ENCODE measurements at places on chromosomes 3 and 15.

DNA sequence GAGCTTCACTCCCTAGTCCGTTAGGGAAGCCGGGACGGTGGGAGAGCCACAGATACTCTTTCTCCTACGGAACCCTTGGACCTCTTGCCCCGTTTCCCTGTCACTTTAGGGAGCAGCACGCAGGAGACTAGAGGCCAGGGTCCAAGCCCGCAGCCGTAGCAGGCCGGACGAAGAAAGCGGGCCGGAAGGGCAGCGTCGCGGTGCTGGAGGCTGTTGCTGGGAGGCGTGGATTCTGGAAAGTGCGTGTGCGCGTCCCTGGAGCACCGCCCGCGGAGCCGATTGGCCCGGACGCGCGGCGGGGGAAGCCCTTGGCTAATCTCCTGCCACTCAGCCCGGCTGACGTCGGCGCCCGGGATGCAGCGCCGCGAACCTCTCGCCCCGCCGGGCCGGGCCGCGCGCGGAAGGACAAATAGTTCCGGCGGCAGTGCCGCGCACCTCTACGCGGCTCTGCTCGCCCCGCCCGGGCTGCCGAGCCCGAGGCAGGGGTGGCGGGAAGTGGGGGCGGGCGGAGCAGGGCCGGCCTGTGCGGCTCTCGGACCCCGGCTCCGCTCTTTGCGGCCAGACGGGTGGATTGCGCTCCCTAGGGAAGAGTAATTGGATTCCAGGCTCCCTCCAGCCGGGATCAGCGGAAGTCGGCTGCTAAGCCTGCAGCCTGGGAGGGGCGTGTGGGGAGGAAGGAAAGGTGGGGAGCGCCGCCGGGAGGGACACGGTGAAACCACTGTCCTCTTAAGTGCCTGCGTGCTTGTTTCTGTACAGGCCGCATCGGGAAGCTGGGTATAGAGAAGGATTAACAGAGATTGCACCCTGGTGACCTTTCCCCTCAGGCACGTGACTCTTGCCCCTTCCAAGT is 31.3 kb upstream of the TCF12 start:
- DNase-seq, result peak; percentile 95

GRCh38 chr3:100277255-100277800 is 16.5 kb downstream of the TBC1D23 start:
- DNase-seq, result no peak

- peak; percentile 78 for DNase-seq
Observed at GRCh38 chr15:82571722-82572222, 31.5 kb upstream of the RPS17 start.

DNA sequence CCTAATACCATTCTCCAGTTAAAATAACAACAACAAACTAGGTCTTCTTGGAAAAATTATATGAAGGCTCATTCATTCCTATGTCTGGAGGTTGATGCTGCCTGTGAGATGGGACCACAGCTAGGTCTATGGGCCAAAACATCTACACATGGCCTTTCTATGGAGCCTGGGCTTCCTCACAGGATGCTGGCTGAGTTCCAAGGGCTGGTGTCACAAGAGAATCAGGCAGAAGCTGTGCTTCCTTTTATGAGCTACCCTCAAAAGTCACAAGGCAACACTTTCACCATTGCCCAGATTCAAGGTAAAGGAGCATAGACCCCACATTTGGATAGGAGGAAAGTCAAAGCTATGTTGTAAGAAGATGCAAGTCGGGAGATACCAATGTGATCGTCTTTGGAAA is 4.6 kb upstream of the RTP2 start:
- no peak for DNase-seq

DNA sequence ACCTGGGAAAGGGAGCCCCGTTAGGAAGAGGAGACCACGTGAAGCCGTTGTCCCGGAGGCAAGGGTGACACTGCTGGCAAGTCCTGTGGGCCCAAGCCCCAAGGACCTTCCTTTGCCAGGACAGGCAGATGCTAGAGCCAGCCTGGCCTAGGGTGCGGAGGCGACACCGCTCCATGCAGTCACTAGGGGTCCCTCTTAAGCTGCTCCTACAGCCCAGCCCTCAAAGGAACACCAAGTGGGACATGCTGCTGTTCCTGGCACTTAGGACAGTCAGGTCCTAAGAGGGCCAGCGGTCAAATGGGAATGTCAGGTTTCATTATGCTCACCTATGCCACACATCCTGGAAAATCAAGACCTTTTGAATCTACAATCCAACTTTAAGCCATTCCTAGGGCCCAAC is 59.7 kb downstream of the RPN1 start:
- peak; percentile 81 for DNase-seq

DNA sequence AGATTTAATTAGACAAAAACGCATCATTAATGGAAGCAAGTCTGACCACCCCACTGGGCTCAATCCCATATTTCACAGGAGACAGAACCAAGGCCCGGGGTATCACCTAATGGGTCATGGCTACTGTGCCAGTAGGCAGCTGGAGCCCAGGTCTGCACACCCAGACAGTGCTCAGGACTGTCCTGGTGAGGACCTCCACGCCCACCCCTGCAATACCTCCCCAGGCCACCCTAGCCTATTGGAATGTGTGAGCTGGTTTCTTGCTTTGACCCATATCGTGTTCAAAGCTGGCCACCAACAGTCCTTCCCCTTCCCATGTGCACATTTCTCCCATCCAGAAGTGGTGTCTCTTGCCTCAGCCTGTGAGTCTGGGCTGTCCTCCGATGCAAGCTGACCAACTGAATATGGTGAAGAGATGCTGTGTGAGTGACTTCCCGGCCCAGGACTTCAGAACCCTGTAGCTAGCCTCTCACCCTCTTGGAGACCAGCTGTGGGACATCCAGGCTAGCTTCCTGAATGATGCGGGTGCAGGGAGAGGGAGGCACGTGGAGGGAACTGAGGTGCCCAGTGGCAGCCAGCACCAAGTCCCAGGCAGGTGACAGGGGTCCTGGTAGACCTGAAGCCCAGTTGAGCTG is 19.1 kb downstream of the SLC6A20 start:
- no peak for DNase-seq

GRCh38 chr15:76636059-76636458 is 269.1 kb downstream of the SCAPER start:
- no peak for DNase-seq

GRCh38 chr3:299590-300301 is 103.2 kb downstream of the CHL1 start:
- DNase-seq, result no peak

- DNase-seq, result no peak
Observed at GRCh38 chr15:78037779-78038305, 39.7 kb downstream of the TBC1D2B start.

- DNase-seq, result peak; percentile 36
Observed at GRCh38 chr3:185701611-185702261, 115.6 kb downstream of the SENP2 start.

DNA sequence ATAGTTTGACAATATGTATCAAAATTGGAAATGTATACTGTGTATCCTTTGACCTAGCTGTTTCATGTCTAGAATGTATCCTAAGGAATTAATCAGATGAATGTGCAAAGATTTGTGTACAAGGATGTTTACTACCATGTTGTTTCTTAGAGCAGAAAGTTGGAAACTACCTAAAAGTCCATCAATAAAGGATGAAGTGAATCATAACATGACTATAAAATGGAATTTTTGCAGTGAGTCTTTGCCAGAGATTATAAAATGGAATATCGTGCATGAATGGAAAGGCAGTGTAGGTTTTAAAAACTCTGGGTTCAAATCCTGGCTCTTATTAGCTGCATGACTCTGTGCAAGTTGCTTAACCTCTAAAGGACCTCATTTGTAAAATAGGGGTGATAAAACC is 14.3 kb downstream of the POGLUT1 start:
- no peak for DNase-seq

- peak; percentile 8 for DNase-seq
Observed at GRCh38 chr3:162799910-162800309, 1303.3 kb downstream of the OTOL1 start.

DNA sequence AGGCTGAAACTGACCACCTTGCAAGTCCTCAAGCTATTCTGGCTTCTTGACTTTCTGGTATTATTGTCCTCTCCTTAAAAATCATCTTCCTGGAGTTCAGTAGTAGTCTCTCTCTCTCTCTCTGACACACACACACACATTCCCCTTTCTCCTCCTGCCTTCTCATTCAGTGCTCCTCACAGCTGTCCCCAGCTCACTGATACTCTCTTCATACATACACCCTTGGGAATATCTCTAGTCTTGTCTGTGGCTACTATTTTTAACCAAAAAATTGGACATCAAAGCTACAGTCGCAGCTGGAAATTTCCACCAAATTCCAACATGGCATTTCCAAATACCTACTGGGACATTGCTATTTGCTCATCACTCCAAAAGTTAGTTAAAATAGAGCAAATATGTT is 178.9 kb downstream of the ECT2 start:
- DNase-seq, result no peak

GRCh38 chr15:98976500-98976899 is 31.1 kb downstream of the PGPEP1L start:
- DNase-seq, result no peak

DNA sequence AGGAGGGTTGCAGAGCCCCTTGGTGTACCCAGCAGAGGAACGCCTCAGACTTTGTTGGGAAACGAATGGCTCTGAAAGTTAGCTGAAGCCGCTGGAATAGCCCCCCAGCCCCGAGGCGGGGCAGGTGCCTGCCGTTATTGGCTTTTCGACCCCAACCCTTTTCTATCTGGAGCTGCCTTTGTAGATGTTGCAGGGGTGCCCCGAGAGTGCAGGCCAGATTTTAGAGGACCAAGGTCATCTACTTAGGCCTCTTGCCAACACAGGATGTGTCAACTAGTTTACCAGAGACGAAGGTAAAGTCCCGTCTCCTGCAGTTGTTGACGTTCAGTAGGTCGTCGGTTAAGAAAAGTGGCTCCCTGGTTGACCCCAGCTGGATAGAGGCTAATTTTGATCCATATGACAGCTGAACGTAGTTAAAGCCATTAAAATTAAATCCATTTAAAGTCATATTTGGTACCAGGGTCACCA is 579 bp upstream of the UBE3A start:
- peak; percentile 27 for DNase-seq

DNA sequence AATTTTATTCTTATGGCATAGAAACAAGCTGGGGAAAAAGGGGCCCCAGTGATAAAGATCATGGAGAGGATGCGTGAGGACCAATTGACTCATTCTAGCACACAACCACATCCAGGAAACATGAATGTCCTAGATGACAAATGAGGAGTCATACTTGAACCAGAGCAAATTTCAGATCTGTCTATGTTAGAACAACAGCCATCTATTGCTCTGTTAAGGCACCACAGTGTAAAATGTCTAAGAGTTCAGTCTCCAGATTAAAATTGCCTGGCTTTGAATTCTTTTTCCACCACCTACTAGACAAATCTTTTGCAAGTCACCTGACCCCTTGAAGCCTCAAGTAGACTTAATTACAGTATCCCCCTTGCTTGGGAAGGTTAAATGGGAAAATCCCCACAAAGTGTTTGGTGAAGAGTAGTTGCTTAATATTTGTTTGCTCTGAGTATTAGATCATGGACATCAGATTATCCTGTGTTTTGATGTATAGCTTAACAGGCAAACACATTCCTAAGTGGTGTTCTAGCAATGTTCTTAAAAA is 258.7 kb upstream of the TGFBR2 start:
- DNase-seq, result no peak

- no peak for DNase-seq
Observed at GRCh38 chr3:127764841-127765362, 57.4 kb downstream of the MGLL start.

GRCh38 chr15:85306946-85307686 is 73.3 kb upstream of the AKAP13 start:
- no peak for DNase-seq

GRCh38 chr3:116667791-116668190 is 41.8 kb upstream of the TUSC7 start:
- DNase-seq, result no peak

DNA sequence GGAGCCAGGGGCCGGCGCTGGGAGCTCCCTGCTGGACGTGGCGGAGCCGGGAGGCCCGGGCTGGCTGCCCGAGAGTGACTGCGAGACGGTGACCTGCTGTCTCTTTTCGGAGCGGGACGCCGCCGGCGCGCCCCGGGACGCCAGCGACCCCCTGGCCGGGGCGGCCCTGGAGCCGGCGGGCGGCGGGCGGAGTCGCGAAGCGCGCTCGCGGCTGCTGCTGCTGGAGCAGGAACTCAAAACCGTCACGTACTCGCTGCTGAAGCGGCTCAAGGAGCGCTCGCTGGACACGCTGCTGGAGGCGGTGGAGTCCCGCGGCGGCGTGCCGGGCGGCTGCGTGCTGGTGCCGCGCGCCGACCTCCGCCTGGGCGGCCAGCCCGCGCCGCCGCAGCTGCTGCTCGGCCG is 1.5 kb downstream of the SMAD6 start:
- peak; percentile 35 for DNase-seq

DNA sequence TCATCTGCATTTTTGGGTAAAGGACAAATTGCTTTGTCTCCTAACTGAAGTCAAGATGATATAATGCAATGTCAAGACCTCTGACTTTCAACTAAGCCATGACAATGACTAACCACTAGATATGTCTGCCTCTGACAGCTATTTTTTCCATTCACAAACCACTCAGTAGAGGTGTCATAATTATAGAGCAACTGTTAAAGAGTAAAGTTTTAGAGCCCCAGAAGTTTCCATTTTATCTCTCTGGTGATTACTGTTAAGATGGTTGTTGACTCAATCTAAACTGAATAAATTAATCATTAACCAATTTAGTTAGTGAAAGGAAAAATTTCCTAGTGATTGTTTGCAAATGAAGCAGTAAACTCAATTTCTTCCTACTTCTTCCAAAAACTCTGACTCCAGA is 779.9 kb downstream of the GRM7 start:
- no peak for DNase-seq

GRCh38 chr3:8489278-8489792 is 12.3 kb upstream of the LMCD1 start:
- no peak for DNase-seq

- no peak for DNase-seq
Observed at GRCh38 chr3:169534439-169534838, 129.1 kb downstream of the MECOM start.

DNA sequence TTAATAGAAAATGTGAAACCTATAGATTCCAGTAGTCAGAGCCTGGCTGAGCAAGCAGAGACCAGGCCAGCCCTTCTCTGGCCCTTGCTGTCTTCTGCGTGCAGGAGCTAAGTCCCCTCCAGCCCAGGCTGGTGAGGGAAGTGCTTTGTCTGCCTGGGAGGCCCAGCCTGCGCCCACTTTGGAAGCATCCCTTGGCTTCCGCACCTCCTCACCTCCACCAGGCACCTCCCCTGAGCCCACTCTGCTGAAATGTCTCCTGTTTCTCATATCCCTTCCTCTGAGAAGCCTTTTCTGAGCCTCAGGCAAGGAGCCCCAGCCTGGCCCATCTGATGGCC is 45.3 kb downstream of the ALDH1L1 start:
- no peak for DNase-seq

- DNase-seq, result no peak
Observed at GRCh38 chr3:51378726-51379125, 6.4 kb upstream of the MANF start.
